ENCODE measurements at places on chromosomes 5 and 9.

DNA sequence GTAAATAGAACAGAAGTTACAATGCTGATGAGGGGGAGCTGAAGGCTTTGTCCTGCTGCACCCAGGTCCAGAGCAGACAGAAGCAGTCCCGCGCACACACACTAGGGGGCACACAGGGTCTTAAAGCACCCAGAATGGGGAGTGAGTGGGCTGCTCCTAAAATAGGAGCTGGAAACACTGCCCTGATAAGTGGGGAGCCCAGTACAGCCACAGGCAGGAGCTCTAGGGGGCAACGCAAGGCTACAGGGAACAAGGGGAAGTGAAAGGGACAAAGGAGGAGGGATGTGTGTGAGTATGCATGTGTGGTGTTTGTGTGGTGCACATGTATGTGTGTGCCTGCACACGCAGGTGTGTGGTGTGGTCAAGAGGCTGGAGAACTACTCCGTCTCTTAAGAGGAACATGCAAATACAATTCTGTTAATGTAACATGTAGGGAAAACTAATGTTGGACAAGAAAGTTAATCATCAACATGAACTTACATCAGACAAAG, 191.5 kb downstream of the ROR2 start:
- DNase-seq = peak; percentile 46

- DNase-seq = no peak
Measured at GRCh38 chr9:98087420-98088354, 31.2 kb downstream of the NANS start.

GRCh38 chr5:135315386-135315785, 83.6 kb downstream of the MACROH2A1 start:
- DNase-seq = no peak

DNA sequence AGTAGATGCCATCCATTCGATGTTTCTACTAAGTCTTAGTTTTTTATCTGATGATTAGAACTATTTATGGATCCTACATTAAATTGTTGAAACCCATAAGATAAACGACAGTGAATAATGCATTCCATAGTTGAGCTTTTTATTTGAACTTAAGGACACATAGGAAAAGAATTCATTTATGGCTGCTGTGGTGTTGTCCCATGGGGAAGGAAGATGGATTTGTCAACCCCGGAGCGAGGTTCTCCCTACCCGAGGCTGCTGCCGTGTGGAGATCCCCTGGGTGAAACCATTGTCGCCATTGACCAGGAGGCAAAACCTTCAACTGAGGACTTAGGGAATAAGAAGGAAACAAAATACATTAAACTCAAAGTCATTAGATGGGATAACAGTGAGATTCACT, 146.7 kb downstream of the PRDM6 start:
- no peak for DNase-seq

GRCh38 chr5:16144416-16144815, 35.2 kb downstream of the MARCHF11 start:
- DNase-seq = no peak

DNA sequence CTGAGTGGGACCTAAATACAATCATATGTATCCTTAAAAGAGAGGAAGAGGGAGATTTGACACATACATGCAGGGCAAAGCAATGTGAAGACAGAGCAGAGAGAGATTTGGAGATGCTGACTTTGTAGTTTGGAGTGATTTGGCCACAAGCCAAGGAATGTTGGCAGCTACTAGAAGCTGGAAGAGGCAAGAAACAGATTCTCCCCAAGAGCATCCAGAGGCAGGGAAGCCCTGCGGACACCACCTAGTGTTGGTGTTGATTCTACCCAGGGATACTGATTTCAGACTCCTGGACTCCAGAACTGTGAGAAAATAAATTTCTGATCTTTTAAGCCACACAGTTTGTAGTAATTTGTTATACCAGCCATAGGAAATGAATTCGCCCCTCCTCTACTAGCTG, 64.9 kb upstream of the OSMR start:
- DNase-seq = peak; percentile 66

GRCh38 chr5:64451551-64451950, 54.3 kb upstream of the RGS7BP start:
- DNase-seq = no peak

Measured in MG63 (cell line).